ENCODE measurements at places on chromosomes 5 and 9.

- no peak for DNase-seq
Measured at GRCh38 chr5:1131191-1131621, 19.3 kb upstream of the SLC12A7 start.

DNA sequence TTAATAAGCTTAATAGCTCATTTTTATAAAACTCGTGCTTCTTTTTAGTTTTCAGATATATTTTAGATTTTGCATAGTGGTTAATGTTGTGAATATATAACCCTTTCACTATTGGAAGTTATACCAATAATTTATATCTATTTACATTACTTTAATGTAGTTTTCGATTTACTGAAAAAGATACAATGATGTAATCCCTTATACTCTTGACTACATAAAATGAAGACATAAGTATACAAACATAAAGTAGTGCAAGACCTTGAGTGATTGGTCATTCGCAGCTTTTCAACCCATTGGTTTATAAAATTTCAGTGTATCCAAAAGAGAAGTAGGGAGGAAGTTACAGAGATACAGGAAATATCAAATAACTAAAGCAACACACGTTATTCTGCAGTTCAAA lies 84.3 kb upstream of the GRHPR start:
- DNase-seq = no peak

DNA sequence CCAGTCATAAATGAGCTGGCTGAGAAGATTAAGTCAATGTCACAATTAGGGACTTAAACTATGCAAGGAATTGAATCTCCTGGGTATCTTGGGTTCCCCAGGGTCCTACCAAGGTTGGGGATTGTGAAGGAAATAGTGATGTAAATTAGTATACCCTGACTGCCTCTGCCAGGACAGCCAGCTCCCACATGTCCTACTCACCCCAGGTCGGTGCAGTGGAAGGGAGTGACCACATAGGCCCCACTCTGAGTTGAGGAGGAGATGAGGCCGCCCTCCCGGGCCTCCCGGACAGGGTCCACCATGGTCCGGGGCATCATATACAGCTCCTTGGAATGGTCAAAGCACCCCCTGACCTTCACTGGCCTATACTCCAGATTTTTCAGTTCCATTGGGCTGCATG lies 2.7 kb downstream of the SURF1 start:
- DNase-seq = no peak

GRCh38 chr9:99356512-99356971 lies 134.5 kb downstream of the SEC61B start:
- DNase-seq = no peak

- no peak for DNase-seq
Measured at GRCh38 chr9:34335376-34335775, 6.0 kb downstream of the NUDT2 start.

GRCh38 chr5:121138495-121138907 lies 674.4 kb downstream of the PRR16 start:
- no peak for DNase-seq

DNA sequence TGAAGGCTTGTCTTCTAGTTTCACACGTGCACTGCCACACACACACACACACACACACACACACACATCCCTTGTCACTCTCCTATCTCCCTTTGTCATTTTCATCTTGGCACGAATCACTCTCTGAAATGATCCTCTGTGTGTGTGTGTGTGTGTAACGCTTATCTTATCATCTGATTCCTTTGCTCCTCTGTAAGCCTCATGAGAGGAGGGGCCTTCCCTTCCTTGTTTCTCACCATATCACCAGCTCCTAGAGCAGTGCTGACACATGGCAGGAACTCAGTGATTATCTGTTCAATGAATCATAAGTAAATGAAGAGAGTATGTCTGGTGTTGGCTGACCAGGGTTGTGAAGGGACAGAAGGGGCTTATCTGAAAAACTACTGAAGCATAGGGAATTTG lies 53.3 kb downstream of the PDE4D start:
- no peak for DNase-seq

- no peak for DNase-seq
Measured at GRCh38 chr5:136149891-136150290, 17.2 kb downstream of the SMAD5 start.

DNA sequence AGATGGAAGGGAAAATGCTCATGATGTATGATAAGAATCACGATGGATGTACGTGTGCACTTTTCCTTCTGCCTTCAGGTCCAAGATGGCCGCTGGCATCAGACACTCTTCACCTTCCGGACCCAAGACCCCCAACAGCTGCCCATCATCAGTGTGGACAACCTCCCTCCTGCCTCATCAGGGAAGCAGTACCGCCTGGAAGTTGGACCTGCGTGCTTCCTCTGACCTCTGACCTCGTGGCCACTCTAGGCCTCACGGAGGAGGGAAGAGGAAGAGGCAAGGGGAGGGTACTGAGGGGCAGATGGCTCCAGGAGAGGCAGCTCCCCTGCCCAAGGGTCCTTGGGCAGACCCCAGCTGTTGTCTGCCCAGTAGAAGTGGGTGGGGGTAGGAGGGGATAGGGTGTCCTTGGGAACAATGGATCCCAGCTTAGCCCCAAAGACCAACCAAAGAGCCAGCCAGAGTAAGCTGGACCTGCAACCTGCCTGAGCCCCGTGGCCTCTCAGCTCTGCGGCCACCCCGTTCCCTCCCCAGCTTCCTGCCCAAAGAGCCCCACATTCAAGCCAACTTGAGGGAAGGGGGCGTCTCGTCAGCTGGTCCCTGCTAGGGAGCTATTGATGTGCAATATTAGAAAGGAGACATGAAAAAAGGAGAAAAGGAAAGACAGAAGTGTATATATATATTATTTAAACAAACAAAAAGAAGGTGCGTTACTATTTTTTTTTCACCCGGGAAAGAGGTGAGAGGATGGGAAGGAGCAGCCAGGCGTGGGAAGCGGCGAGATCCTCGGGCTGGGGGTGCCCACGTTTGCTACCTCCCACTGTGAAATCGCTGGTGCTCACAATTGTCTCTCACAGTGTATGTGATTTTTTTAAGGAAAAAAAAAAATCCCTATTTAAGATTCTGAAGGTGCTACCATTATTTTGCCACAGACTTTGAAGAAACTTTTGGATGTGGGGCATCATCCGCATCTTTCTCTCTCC lies 12.1 kb upstream of the ORM1 start:
- DNase-seq = no peak

- DNase-seq = no peak
Measured at GRCh38 chr9:133333566-133333965, 2.4 kb downstream of the SURF6 start.

DNA sequence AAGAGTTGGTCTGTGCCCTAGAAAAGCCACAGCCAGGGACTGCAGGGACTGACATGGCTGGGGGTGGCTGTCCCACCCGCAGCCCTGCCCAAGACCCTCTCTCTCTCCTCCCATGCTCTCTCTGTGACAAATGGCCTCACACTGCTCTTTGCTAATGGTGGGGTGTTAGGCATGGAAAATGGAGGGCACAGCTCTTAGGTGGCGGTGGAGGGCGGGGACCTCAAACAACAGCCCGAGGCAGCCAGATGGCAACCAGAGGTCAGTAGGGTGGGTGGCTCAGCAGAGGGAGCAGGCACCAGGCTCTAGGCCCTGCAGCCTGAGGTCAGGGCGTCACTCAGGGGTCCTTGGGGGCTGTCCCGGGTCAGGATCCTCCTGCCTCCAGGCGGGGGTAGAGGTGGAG lies 73.9 kb upstream of the DAB2IP start:
- no peak for DNase-seq

GRCh38 chr5:118604106-118604505 lies 384.2 kb downstream of the DTWD2 start:
- no peak for DNase-seq

- DNase-seq = no peak
Measured at GRCh38 chr9:37032713-37033112, 1.4 kb downstream of the PAX5 start.

DNA sequence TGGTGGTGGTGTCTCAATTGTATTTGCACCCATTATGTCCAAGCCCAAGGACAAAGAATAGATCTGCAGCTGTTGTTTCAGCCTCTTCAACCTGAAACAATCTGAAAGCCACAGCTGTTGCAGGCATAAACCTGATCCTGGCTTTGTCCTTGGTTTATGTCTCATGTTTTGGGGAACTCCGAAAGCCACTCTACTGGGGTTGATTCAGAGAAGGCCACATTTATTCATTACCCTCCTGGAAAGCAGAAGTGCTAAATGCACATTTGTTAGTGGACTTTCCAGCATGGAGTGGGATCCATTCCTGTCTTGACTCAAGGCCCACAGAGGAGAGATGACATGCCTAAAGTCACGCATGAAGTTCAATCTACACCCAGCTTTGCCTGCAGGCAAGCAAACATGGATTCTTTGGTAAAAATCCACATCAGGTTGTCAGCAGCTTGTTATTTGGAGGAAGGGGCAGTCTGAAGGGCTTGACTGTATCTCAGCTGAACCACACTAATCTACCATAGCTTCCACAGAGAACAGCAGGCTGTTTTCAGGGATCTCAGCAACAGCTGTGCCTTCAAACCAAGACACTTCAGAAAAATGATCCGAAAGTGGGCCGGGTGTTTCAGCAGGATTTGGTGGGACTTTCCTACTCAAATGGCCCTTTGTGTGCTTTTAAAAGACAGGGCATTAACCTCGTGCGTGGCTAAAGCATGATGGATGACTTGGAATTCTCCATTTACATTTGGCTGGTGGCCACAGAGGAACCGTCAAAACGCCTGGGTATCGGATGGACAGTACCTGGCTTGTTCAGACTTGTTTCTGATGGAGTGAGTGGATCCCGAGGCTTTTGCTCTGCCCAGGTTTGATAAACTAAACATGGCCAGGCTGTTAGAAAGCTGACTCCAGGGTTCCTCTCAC lies 36.2 kb upstream of the ADAM19 start:
- no peak for DNase-seq

- DNase-seq = no peak
Measured at GRCh38 chr5:84961193-84961592, 576.5 kb upstream of the EDIL3 start.

DNA sequence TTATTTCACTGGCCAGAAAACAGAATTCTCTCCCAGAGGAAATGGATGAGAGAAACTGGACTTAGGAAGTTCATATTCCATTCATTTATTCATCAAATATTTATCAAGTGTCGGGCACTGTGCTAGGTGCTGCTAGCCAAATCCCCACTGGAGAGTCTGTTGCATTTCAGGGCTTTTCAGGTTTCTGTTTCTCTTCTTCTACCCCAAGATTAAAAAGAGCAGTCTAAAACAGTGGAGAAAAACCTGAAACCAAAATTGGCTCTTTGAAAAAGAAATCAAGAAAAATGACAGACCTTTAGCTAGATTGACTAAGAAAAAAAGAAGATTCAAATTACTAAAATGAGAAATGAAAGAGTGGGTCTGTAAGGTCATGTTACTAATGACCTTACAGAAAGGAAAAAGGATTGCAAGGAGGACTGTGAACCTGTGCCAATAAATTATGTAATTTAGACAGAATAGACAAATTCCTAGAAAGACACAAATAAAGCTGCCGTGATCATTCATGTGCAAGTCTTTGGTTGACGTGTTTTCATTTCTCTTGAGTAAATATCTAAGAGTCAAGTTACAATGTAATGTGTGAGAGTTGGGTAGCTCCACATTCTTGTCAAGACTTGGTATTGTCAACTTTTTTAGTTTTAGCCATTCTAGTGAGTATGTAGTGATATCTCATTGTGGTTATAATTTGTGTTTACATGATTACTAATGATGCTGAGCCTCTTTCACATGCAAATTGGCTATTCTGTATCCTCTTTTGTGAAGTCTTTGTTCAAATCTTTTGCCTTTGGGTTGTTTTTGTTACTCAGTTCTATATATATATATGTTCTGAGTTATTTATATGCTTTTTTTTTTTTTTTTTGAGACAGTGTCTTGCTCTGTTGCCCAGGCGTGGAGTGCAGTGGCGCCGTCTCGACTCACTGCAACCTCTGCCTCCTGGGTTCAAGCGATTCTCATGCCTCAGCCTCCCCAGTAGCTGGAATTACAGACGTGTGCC lies 23.7 kb downstream of the SNX30 start:
- no peak for DNase-seq

DNA sequence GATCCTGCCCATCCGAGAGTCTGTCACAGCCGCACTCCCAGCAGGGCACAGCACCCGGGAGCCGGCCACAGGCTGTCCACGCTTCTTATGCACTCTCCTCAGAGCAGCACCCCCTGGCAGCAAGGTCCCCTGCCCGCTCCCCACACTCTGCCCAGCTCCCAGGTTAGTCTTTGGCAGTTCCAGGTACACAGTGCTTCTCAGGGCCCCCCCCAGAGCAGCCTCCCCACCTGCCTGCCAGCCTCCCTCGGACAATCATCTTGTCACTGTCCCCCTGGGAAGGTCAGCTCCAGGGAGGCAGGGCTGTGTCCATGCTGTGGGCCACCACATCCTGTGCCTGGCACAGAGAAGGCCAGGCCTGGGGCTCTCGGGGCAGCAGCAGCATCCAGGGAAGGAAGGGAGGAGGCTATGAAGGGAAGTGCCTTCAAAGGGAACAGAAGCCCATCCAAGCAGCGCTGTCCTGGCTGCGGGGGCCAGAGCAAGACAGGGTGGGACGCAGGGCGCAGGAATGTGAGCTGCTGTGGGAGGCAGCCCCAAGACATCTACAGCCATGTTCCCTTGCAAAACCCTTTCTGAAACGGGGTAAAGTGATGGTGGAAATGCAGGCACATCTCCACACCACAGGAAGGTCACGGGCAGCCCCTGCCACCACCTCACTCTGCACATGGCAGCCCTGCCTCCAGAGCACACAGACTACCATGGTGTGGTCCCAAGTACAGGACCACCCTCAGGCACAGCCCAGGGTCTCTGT lies 68.6 kb upstream of the ADAMTS2 start:
- no peak for DNase-seq

DNA sequence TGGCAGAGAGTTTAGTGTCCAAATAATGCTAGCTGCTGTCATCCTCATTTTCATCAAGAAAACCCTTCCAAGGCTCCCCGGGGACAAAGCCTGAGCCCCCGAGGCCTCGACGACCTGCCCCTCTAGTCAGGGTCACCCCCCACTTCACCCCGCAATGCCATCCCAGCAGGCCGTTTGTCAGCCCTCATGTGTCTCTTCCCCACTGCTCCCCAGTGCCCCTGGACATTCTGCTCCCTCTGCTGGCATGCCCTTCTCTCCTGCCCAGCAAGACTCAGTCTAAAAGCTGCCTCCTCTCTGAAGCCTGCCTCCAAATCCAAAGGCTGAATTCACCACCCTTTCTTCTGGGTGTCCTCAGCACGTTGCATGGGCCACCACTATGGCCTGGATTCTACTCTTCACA lies 59.3 kb downstream of the PAX5 start:
- no peak for DNase-seq

DNA sequence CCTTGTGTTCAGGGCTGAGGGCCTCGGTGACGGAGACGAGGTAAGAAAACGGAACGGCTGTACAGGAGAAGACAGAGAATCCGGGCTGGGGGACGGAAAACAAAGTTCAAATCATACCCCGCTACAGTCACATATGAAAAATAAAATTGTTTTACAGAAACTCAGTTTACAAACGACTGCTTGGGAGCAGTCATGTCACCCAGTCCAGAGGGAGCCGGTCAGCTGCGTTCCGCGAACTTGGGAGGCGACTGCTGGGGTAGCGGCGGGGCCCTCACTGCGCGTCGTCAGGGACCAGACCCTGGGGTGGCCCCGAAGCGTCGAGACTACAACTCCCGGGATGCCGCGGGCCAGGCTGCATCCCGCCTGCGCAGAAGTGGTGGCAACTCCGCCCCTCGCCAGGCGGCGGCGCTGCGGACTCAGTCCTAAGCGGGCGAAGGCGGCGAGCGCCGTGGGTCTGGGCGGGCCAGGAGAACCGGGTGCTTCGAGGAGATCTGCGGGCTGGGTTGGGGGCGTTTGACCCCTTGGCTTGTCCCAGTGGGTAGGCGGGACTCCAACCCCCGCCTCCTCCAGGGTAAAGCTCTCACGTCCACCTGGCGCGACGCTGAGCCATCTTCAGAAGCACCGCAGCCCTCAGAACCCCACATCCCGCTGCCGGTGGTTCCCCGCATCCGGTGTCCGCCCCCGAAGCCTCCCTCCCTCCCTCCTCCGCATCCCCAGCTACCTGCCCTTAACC lies 4.0 kb downstream of the SIT1 start:
- peak; percentile 90 for DNase-seq

Measured in activated CD4-positive, alpha-beta T cell treated with anti-CD3 and anti-CD28 coated beads, Interleukin-2, amount 50 U/mL, for 1 hour (primary cell).